ENCODE measurements at places on chromosomes 11 and 22.

- H3K36me3 ChIP-seq = no peaks in the 10 kb centered on the region
- H3K4me3 ChIP-seq = no peak overlapping the region
- H3K27me3 ChIP-seq = no peaks in the 10 kb centered on the region
- no peak for DNase-seq
- no peaks in the 10 kb centered on the region for H3K4me1 ChIP-seq
- H3K27ac ChIP-seq = no peak overlapping the region
Measured at GRCh38 chr22:32994041-32994830, 63.9 kb downstream of the SYN3 start.

- peak; percentile 3 for DNase-seq
- no peaks in the 10 kb centered on the region for H3K27me3 ChIP-seq
- no peak overlapping the region for H3K27ac ChIP-seq
- H3K4me3 ChIP-seq = no peak overlapping the region
- no peaks in the 10 kb centered on the region for H3K36me3 ChIP-seq
- H3K4me1 ChIP-seq = peaks cover 36% of the 10 kb centered on the region
Measured at GRCh38 chr11:124793466-124794278, 6.5 kb downstream of the MSANTD2 start.

- peaks cover 55% of the 10 kb centered on the region for H3K27me3 ChIP-seq
- DNase-seq = no peak
- no peak overlapping the region for H3K4me3 ChIP-seq
- H3K27ac ChIP-seq = no peak overlapping the region
Measured at GRCh38 chr22:38845004-38845740, 1.3 kb upstream of the NPTXR start.

DNA sequence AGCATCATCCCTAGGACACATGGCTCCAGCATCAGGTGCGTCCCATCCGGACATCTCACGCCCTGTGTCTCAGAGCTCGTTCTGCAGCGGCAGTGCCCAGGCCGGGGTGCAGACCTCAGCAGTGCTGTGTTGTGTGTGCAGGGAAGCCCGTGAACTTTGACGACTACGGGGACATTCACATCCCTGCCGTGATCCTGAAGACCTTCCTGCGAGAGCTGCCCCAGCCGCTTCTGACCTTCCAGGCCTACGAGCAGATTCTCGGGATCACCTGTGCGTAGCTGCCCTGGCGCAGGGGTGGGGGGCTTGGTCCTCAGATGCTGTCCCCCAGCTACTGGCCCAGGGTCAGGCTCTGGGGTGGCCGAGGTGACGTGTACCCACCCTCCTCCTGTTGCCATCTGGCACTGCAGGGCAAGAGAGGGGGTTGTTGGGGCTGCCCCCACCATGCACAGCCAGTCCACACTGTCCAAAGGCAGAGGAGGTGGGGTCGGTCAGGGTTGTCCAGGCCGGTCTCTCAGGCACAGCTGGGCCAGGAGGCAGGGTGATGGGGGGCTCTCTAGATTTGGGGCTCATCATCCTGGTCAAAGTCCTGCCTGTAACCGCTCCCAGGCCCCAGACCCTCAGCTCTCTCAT is 96.5 kb downstream of the ARHGAP8 start:
- H3K4me1 ChIP-seq = no peaks in the 10 kb centered on the region
- peaks cover 1% of the 10 kb centered on the region for H3K27me3 ChIP-seq
- no peak overlapping the region for H3K27ac ChIP-seq

GRCh38 chr11:120625565-120625964 is 114.0 kb downstream of the GRIK4 start:
- no peaks in the 10 kb centered on the region for H3K4me1 ChIP-seq
- no peak for DNase-seq
- no peaks in the 10 kb centered on the region for H3K36me3 ChIP-seq
- H3K27ac ChIP-seq = no peak overlapping the region

DNA sequence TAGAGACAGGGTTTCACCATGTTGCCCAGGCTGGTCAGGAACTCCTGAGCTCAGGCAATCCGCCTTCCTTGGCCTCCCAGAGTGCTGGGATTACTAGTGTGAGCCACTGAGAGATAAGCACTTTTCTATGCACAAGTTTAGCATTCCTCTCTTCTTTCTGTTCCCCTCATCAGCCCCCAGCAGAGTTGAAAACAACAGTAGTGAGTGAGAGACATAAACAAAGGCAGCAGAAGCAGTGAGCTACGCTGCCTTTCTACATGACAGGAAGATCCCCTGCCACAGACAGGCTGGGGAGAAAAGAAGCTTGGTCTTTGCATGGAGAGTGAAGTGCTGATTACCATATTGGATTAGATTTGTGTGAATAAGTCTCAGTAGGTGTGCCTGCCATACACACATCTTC is 392.0 kb upstream of the KIRREL3 start:
- no peaks in the 10 kb centered on the region for H3K4me1 ChIP-seq
- H3K36me3 ChIP-seq = no peaks in the 10 kb centered on the region
- no peak for DNase-seq
- H3K27ac ChIP-seq = no peak overlapping the region

DNA sequence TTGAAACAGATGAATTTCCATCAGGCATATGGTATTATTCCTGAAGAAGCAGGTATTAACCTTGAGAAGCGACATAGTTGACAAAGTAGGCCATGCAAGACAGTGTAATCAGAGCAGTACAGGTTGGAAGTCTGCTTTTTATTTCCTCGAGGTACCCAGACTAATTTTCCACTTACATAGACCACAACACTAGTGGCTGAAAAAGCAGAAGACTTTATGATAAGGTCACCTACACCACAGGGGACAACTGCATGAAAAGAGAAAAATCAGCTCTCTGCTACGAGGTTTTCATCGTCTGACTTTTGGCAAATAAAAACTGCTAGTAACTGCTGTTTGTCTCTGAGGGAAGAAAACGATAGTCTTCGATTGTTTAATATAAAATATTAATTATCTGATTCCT is 77.5 kb downstream of the CNTN5 start:
- no peaks in the 10 kb centered on the region for H3K4me1 ChIP-seq
- no peak overlapping the region for H3K27ac ChIP-seq
- DNase-seq = no peak
- H3K4me3 ChIP-seq = no peak overlapping the region
- H3K36me3 ChIP-seq = no peaks in the 10 kb centered on the region
